Neural crest cell (in vitro differentiated cells): ENCODE measurements at places on chromosomes 5 and 9.

DNA sequence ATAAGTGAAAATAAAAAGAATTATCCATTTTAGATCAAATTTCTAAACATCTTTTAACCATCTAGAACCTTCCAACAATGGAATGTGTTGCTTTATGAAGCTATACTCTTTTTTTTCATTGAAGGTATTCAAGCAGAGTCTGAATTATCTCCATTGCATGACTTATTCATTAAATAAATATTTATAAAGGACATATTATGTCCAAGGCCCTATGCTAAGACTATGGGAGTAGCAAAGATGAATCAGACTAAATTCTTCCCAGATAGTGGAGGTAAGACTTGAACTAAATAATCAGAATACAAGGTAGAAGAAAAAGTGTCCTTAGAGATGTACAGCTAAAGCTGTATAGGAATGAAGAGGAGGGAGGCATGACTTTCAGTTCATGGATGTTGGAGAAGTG lies 215.5 kb upstream of the RGMB start:
- DNase-seq, result no peak

DNA sequence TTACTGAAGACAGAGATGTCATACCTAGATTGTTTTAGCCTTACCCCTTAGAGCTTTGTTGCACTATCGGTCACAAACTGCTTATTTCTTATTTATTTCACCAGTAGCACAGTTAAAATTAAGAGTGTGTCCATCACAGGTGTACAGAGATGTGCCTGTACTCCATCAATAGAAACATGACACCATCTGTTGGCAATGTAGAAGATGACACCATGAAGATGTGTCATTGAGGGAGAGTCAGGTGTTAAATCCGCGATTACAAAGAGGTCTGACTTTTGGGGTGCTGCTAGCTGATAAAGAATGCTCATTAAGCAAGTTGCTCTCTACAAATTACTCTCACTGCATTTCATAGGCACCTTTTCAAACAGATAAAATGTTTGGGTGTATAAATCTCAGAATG lies 164.4 kb downstream of the SMARCA2 start:
- no peak for DNase-seq

GRCh38 chr9:101414839-101415238 lies 16.2 kb downstream of the ZNF189 start:
- DNase-seq, result no peak

GRCh38 chr5:139881143-139881733 lies 85.6 kb downstream of the PSD2 start:
- DNase-seq, result no peak

DNA sequence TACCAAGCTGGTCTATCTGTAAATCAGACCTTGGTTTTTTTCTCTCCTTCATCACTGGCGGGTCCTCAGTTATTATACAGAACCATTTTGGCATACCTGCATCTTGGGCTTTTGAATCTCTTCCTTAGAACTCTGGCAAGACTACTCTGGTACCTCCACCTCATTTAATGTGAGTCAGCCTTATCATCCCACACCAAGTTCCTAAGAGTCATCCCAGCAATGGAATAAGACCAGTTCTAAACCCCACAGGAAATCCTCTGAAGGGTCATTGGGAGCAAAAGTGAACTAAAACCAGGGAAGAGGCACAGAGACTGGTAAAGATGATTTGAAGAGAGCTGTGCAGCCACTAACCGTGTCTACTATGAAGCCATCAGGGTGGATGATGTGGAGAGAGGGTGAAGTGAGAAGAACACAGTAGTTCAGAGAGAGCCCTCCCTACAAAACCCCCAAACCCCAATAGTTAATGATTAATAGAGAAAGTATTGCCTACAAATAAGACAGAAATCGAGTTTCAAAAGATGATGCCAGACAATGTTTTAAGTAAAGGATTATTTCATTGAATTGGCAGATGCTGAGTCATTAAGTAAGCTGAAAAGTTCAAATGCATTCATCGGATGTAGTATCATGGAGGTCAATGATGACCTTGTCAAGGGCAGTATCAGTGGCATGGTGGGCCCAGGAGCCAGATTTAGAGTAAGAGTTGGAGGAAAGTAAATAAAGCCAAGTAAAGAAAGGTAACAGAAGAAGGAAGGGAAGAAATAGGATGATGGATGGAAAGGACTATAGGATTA lies 85.4 kb downstream of the PCSK1 start:
- DNase-seq, result no peak

DNA sequence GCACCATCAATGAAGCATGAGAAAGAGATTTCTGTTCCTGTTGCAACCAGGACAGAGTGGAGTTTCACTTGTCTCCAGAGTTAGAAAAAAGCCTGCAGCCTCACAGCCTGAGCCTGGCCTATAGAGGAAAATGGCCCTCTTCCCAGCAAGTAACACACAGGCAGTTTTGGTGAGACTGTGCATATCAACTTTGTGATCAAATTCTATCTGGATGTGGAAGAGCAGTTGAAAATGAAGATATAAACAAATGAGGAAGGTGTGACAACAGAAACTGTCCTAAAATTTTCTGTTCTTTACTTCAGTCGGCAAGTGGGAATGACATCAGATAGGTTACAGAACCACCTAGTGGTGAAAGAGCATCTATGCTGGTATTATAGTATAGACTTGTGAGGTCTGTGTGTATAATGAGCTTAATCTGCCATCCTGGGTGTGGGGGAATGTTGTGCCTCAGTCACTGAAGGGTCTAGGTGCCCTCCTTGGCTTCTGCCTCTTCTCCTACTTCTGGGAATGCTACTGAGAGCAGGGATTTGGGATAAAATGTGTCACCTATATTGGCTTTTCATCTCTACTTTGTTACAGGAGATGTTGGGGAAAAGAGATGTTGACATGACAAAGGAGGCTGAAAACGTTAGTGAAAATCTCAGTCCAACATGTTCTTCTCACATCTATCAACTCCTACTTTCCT lies 28.2 kb downstream of the YIPF5 start:
- DNase-seq, result no peak

- no peak for DNase-seq
Measured at GRCh38 chr5:94661086-94661485, 42.6 kb downstream of the SLF1 start.

DNA sequence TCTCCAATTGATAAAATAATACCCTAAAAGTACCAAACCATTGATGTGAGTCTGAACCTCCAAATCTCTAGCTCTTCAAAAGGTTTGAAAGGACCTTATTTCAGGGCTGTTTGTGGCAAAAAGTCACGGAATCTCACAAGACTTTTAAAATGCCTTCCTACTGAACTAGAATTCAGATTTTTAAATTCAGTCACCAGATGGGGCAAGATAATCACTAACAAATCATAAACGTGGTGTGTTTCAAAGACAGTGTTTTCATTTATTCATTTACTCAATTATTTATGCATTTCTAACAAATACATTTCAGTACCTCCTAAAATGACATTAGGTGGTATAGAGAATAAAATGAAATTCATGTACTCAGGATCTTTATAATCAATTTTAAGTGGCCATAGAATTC lies 68.2 kb upstream of the SMC2 start:
- no peak for DNase-seq

- no peak for DNase-seq
Measured at GRCh38 chr5:134552301-134552700, 26.8 kb downstream of the JADE2 start.

GRCh38 chr5:43548358-43548757 lies 8.5 kb downstream of the PAIP1 start:
- DNase-seq, result no peak

DNA sequence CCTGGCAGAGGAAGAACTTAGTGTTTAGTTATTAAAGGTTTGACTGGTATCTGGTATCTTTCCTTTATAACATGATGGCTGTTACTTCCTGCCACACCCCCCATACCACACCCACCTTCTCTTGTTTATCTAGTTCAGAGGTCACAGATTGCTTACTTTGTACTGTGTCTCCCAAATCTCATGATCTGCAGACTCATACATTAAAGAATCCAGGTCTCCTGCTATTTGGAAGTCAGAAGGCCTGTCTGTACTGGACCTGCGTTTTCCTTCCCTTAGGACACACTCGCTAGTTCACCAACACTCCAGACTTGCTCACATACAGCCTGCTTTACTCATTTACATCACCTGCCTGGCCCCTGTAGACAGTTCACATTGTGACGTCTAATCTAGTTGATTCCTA lies 39.3 kb downstream of the NUDT12 start:
- DNase-seq, result no peak

DNA sequence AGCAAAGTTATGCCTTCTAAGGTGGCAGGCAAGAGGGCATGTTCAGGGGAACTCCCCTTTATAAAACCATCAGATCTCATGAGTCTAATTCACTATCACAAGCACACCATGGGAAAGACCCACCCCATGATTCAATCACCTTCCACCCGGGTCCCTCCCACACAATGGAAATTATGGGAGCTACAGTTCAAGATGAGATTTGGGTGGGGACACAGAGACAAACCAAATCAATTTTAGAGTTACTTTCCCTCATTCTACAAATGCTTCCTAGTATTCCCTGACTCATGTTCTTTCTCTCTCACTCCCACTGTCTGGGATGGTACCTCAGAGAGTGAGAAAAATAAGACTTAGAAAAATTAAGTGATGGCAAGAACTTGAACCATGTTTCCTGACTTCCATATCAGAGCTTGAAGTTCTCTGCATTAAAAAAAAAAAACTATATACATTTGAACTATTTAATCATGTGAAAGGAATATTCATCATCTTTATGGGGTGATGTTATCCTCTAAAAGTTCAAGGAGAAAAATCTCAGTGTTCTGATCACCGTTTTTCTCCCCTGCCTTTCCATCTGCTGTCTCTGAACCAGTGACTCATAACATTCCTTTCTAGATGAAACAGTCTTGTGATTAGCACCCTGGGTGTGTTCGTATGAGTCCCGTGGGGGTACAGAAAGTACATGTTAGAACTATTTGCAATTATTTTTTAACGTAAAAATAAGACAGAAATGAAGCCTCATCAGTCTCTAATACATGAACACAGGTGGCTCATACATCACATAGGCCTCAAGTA lies 282.9 kb downstream of the SLF1 start:
- no peak for DNase-seq

DNA sequence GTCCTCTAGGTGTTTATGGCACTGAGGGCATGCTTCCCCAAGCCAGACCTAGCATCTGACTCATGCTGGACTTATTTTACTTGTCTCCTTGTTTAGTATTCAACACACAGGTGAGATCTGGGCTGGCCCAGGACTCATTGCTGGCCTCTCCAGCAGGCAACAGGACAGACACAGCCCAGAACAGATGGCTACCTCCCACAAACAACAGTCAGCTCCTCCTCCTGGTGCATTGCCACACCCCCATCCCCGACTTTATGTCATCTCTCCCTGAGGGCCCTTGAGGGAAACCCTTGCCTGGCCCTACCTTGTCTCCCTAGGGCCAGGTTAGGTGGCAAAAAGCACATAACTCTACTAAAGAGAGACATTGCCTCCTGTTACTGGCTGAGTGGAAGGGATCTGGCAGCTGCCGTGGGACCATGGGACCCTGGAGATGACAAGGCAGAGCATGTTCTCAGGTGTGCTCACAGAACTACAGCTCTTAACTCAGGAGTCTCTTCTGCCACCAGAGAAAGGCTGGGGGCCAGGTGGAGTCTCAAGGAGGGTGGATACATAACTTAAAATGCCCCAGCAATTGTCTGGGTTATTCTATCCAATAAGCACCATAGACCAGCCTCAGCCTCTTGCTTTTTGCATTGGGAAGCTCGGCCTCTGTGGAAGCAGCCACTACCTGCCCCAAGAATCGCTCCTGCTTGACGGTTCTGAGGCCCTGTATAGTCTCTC lies 2.3 kb downstream of the ACSL6 start:
- no peak for DNase-seq

DNA sequence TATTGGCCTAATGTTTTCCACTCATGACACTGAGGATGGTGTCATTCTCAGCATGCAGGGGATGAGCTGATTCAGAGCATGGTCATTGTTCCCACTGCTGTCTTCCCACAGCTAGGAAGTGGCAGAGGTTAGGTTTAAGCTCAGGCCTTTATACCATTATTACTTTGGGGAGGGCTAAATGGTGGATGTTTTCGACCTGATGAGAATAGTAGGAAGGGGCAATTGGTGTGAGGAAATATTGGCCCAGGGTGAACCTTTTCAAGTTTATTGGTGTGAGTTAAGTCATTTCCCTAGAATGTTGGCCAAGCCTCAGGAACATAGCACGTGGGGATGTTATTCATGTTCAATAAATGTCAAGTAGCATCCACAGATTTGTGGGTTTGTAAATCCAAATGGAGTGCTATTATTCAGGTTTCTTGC lies 59.6 kb downstream of the ARHGAP26 start:
- DNase-seq, result no peak

DNA sequence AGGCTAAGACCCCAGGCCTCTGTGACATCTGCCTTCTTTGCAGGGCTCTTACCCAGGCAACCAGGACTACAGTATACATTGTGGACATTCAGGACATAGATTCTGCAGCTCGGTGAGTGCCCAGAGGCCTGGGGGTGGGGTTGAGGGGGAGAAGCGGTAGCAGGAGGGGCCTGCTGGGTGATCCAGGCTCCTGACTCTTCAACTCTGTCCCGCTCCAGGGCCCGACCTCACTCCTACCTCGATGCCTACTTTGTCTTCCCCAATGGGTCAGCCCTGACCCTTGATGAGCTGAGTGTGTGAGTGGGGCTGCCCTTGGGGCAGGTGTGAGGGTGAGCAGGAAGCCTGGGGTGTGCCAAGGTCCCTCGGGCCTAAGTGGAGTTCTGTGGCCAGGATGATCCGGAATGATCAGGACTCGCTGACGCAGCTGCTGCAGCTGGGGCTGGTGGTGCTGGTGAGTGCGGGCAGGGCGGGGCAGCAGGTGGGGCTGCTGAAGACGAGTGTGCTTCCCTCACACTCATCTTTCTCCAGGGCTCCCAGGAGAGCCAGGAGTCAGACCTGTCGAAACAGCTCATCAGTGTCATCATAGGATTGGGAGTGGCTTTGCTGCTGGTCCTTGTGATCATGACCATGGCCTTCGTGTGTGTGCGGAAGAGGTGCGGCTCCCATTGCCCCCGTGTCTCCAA lies 19.8 kb downstream of the GPRIN1 start:
- no peak for DNase-seq

DNA sequence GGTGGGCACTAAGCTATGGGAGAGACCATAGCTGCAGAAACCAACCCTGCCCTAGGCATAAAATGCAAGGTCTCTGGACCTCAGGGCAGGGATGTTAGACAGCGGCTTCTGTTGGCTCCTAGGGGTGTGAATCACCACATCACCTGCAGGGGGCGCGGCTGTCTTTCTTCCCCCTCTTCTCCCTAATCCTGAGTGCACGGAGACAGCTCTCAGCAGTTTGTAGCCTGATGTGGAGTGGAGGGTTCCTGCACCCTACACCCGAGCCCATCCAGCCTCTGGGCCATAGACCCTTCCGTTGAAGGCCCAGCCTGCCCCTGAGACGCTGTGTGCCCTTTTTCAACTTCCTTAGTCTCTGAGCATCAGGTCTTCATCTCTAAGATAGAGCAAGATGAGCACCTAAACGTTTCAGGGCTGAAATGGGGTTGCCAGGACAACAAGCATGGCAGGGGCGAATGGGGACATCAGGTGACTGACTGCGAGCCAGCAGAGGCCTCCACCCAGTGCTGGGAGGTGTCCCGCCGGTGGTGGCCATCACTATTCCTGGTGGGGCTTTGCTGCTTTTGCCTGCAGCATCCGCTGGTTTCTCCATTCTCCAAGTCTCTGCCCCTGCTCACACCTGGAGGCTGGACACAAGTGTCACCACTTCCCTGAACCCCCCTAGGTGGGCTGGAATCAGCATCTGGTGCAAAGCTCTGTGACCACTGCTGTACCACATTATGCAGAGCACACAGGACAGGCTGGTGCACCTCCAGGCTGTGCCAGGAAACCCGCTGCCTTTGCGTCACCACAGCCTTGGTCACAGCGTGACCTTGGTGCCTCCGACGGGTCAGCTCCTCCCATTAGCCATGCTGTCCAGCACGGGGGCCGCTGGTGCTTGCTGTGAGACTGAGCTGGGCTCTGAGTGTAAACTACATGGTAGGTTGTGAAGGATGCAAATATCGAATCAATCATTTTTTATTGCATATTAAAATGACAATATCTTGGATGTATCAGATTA lies 2.5 kb upstream of the SEC16A start:
- peak; percentile 93 for DNase-seq
